ENCODE measurements at places on chromosomes 7 and 10.

- DNase-seq = no peak
Observed at GRCh38 chr7:51619880-51620279, 303.3 kb upstream of the COBL start.

- DNase-seq = no peak
Observed at GRCh38 chr10:89171996-89172395, 35.1 kb downstream of the CH25H start.

DNA sequence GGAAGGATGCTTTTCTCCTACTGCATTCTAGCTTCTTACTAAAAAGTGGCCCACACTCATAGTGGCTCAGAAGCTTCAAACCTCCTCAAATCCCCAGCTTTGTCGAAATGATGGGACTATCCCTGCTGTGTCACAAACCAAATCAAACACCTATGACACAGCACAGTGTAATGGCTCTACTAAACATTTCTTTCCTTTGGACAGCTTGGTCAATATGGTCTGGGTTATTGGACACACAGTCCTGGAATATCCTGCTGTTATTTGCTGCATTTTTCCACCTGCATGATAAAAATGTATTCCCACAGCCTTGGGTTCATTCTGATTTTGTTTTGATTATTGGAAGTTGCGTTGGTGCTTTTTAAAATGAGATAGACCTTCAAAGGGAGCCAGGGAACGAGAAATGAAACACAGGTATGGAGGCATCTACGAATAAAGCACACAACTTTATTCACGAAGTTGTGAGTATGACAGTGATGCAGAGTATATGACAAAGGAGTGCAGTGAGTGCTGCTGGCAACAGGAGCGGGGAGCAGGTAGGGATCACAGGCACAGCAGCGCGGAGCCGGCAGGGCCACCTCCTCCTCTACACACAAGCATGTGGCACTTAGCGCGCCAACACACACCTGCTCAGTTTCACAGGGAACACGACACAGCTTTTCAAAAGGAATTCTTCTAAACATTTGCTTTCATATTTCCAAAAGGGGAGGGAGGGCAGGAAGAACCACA is 26.5 kb upstream of the AFAP1L2 start:
- DNase-seq = no peak

- no peak for DNase-seq
Observed at GRCh38 chr7:117711556-117711955, 161.7 kb downstream of the CTTNBP2 start.

DNA sequence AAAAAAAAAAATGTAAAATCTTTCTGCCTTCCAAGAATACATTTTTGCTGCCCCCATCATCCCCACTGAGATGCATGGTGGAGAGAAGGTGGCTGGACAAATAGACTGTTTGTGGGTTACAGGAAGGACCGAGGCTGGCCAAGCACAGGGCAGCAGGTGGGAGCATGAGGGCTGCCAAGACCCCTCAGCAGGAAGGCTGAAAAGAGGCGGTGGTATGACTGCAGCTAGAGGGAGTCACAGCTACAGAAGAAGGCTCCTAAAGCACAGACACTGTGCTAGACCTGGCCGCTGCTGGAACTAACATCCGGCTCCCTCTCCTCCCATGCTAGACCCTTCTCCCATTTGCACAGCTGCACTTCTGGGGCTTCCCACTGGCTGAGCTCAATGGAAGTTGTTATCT is 289.6 kb downstream of the TCERG1L start:
- no peak for DNase-seq

- DNase-seq = no peak
Observed at GRCh38 chr7:119281181-119281846, 991.7 kb upstream of the KCND2 start.

- no peak for DNase-seq
Observed at GRCh38 chr10:101778151-101778780, 2.4 kb upstream of the FGF8 start.

DNA sequence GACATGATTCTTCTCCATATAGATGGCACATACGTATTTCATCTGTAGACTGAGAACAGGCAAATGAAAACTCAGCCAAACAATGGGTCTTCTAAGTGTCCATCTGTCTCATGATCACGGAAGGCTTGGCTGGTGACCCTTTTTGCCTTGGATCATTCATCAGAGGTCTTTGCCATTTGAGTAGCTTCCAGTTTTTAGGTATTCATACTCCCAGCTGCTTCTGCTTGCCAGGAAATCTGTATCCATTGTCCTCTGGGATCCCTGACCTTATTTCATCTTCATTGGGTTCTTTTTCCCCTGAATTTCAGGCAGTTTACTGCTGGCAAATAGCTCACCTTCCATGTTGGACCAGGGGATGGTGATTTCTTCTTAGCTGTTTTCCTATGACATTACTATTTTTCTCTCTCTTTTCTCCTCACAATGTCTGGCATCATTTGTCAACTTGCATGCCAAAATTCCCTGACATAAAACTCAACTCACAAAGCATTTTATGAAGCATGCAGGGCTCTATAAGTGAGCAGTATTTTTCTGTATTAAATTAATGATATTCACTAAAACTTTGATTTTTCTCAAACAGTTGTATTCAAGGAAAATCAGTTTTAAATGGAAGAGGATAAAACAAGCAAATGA is 241.2 kb downstream of the DNAJB9 start:
- no peak for DNase-seq
